ENCODE measurements at places on chromosomes 13 and 19. TPM values are rescaled to one million over a fixed set of nuclear protein-coding genes. Genes with fewer than 3 reads are reported as not detected.

CGB5 gene
- total RNA-seq = not detected

MIA gene
- not detected for total RNA-seq

CEP89 gene
- total RNA-seq = 17.4 TPM

ZNF780B gene
- 14.1 TPM for total RNA-seq

NKPD1 gene
- total RNA-seq = 0.39 TPM

ADGRE2 gene
- 1.1 TPM for total RNA-seq

ZNF441 gene
- total RNA-seq = 4.8 TPM

SOX21 gene
- not detected for total RNA-seq
